ENCODE measurements at places on chromosomes 7 and 10. TPM values are rescaled to one million over a fixed set of nuclear protein-coding genes. Genes with fewer than 3 reads are reported as not detected.

MCM10 gene
- 0.50 TPM for total RNA-seq

CYP3A7 gene
- total RNA-seq = not detected

PDE1C gene
- total RNA-seq = 5.5 TPM

LGI1 gene
- total RNA-seq = not detected

TMED4 gene
- 105 TPM for total RNA-seq

STAMBPL1 gene
- 6.9 TPM for total RNA-seq

DNAH11 gene
- 2.3 TPM for total RNA-seq

LRRC18 gene
- not detected for total RNA-seq

DPP6 gene
- 1.8 TPM for total RNA-seq

UCN3 gene
- not detected for total RNA-seq

SPACDR gene
- total RNA-seq = 0.54 TPM

CTNNA3 gene
- 0.72 TPM for total RNA-seq

SPDYE1 gene
- total RNA-seq = not detected

C10orf62 gene
- 1.6 TPM for total RNA-seq

INA gene
- total RNA-seq = 0.16 TPM

AGMO gene
- 1.4 TPM for total RNA-seq

NAT16 gene
- not detected for total RNA-seq

POLR2J2 gene
- 10.5 TPM for total RNA-seq

CYP3A5 gene
- 13.5 TPM for total RNA-seq

WNT8B gene
- total RNA-seq = not detected

EPDR1 gene
- 17.0 TPM for total RNA-seq

WEE2 gene
- 0.06 TPM for total RNA-seq

HOXA13 gene
- total RNA-seq = 0.44 TPM
